GM12865 (cell line): ENCODE measurements at places on chromosomes 13 and 19.

GRCh38 chr13:30985637-30986205 is 53.3 kb downstream of the TEX26 start:
- no peak for DNase-seq

- no peak for DNase-seq
Measured at GRCh38 chr19:4441994-4442818, 15.4 kb downstream of the UBXN6 start.

GRCh38 chr19:1383017-1383311 is 743 bp upstream of the NDUFS7 start:
- no peak for DNase-seq

DNA sequence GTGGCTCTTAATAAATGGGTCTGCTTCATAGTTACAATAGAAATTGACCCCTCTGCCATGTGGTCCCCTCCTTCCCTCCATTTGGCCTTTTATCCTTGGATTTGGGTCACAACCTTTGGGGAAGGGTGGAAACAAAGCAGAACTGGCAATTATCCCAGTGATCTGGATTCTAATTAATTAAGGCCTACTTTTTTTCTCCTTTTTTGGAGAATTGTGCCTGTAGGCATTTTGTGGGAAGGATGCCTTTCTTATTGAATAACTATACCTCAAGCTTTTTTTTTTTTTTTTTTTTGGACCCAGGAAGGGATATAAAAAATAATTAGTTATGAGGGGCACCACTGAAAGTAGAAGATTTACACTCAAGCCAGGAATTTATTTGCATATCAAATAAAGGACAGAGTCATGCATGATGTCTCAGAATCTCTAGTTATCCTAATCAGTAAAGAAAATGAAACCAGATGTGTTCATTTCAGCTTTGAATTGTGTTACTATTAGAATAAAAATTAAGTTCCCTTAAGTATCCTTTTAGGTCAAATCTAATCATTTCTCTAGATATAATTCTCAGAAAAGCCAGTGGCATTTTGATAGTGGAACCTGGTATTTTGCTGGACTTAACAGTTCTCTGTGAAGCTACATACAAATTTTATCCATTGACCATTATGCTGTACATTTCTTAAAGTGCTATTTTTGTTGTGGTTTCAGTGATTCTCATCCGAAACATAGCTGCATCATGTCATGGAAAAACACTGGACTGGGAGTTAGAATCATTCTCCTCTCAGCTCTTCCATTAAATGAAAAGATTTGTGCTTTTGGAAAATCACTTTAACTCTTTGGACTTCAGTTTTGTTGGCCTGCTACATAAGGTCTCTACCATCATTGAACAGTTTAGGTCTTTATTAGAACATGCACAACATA is 129.3 kb downstream of the KCNRG start:
- DNase-seq, result no peak

- DNase-seq, result no peak
Measured at GRCh38 chr19:29819300-29819699, 7.5 kb downstream of the CCNE1 start.

DNA sequence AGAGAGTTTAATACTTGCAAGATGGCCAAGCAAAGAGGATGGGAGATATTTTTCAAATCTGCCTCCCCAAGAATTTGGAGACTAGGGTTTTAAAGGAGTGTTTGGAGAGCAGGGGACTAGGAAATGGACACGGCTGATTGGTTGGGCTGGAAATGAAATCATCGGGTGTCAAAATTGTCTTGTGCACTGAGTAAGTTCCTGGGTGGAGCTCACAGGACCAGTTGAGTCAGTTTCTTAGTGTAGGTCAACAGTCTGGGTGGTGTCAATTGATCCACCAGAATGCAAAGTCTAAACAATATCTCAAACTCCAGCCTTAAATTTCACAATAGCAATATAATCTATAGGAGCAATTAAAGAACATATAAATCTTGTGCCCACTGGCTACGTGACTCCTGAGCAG is 23.0 kb upstream of the CEACAM4 start:
- no peak for DNase-seq

- DNase-seq, result peak; percentile 88
Measured at GRCh38 chr13:95191821-95192563, 109.3 kb downstream of the ABCC4 start.

- no peak for DNase-seq
Measured at GRCh38 chr19:32098968-32099367, 246.4 kb upstream of the ZNF507 start.

GRCh38 chr19:2239771-2240770 is 3.4 kb downstream of the SF3A2 start:
- no peak for DNase-seq

DNA sequence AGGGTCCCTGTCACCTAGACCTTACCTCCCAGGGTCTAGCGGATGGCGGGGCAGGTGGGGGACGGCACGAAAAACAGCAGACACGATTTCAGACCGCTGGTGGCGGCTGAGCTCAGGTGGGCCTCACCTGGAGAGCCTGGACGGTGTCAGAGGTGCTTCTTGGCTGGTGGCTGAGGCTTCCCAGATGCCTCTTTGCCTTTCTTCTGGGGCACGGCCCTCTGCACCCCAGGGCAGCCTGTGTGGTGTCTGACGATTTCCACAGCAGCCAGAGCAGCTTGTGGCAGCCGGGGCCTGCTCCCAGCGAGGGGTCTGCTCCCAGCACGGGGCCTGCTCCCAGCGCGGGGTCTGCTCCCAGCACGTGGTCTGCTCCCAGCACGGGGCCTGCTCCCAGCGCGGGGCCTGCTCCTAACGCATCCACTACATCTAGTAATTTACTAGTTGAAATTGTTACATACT is 66.7 kb downstream of the ATP11A start:
- DNase-seq, result no peak

GRCh38 chr19:15479391-15480345 is at the start of gene PGLYRP2:
PGLYRP2 (minus strand) TSS chr19:15479501; CDS start chr19:15479371, 130 bp downstream.
- DNase-seq, result no peak

GRCh38 chr13:66849706-66850105 is 380.4 kb downstream of the PCDH9 start:
- no peak for DNase-seq
